ENCODE measurements at places on chromosomes 3 and 15.

GRCh38 chr15:31366169-31366734 lies 39.6 kb downstream of the KLF13 start:
- DNase-seq = peak; percentile 80

GRCh38 chr3:127254033-127254644 lies 33.7 kb downstream of the PRR20G start:
- DNase-seq = no peak

DNA sequence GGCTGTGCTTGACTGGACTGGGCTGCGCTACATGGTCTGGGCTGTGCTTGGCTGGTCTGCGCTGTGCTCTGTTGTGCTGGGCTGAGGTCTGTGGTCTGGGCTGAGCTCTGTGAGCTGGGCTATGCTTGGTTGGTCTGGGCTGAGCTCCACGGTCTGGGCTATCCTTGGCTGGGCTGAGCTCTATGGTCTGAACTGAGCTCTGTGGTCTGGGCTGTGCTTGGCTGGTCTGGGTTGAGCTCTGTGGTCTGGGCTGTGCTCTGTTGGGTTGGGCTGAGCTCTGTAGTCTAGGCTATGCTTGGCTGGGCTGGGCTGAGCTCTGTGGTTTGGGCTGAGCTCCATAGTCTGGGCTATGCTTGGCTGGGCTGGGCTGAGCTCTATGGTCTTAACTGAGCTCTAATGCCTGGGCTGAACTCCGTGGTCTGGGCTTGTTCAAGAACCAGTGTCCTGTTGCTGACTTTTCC lies 92.0 kb downstream of the PLXNA1 start:
- no peak for DNase-seq

GRCh38 chr3:180252683-180253082 lies 215.9 kb upstream of the PEX5L start:
- DNase-seq = no peak

DNA sequence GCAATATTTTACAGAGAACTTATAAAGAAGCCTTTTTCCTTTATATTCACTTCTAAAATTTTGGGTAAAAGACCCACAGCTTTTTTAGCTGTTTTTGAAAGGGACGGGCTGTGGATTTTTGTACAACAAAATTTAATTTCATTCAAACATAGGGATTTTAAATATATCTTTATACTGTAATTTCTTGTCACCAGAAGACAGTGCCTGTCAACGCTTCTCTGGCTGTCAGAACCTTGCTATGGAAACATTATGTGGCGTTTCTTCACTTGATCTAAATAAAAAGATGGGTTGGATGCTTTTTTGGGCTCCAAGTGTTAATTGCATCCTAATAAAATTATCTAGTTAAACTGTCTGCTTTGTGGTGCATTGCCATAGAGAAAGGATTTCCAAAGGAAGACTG lies 635.6 kb upstream of the ALCAM start:
- DNase-seq = no peak

DNA sequence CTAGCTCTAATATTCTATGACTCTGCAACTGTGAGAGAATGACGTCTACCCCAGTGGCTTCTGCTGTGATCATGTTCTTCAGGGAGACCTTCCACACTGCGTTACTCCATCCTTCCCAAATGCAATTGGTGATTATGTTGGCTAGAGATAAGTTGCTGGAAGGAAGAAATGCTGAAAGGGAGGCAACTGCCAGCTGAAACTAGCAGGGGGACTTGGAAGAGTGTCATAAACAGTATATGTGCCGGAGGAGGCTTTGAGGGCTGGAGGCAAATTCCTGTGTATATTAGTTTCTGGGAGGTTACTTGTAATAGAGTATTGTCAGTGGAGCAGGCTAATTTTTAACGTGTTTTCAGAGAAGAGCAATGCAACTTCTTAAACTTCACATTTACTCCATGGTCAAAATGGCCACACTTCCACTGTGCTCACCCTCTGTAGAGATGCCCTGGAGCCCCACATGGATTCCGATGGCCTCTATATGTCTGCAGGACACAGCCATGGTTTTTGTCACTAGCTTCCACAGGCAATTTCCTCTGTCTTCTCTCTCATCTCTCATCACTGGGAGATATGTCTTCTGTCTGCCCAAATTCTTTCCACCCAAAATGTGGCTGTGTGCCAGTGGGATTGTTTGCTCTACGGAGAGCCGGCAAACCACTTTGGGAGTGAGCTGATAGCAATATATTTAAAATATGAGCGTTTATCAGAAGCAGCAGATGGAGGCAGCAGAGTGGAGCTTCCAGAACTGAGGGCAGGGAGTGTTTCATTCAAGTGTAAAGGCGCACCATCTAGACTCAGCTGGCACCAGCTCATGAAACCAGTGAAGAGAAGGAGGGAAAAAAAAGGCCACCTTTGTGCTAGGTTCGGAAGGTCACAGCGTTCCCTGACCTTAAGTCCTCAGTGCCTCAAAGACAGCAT lies 13.3 kb upstream of the CD47 start:
- DNase-seq = peak; percentile 69

- DNase-seq = no peak
Observed at GRCh38 chr15:29008846-29009245, 123.1 kb downstream of the APBA2 start.

- DNase-seq = peak; percentile 35
Observed at GRCh38 chr3:143118630-143119008, 952 bp upstream of the CHST2 start.

DNA sequence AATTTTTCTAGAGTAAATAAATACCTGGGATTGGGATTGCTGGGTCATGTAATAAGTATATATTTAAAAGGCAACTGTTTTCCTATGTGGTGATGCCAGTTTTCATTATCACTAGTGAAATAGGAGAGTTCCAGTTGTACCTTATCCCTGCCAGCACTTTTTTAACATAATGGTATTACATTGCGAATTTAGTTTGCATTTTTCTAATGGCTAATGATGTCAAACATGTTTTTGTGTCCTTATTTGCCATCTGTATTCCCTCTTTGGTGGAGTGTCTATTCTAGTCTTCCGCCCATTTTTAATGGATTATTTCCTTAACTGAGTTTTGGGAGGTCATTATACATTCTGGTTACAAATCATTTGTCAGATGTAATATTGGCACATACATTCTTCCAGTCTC lies 88.3 kb downstream of the GHSR start:
- DNase-seq = no peak

DNA sequence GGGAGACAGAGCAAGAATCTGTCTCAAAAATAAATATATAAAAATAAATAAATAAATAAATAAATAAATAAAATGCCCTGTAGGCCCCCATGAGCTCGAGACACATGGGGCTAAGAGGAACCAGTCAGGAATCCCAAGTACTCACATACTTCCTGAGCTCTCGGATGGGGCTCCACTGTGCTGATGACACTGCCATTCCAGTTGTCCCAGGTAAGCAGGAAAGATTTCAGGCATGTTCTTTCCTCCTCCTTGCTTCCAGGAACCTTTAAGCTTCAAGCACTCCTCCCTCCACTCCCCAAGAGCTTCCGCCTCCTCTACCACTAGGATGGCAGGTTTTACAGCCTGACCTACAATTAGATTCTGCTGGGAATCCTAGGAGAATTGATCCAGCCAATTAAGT lies 113.4 kb downstream of the SLC49A4 start:
- DNase-seq = no peak

GRCh38 chr3:464255-464654 lies 267.7 kb downstream of the CHL1 start:
- no peak for DNase-seq

DNA sequence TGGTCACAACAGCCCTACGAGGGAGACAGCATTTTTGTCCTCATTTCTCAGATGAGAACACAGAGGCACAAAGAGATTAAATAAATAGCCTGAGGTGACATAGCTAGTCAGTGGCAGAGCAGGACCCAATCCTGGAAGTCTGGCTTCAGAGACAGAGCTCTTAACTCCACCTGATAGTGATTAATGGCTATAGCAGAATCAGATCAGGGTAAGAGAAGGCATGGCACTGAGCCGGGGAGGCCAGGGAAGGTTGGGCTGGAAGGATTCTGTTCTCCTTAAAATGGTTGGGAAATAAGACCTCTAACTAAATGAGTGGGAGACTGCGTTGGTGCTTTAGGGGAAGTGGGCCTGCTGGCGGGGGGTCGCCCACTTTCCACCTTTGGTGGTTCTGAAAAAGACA lies 104.5 kb downstream of the VGLL4 start:
- DNase-seq = no peak

GRCh38 chr3:3101660-3102458 lies 8.3 kb downstream of the IL5RA start:
- no peak for DNase-seq

DNA sequence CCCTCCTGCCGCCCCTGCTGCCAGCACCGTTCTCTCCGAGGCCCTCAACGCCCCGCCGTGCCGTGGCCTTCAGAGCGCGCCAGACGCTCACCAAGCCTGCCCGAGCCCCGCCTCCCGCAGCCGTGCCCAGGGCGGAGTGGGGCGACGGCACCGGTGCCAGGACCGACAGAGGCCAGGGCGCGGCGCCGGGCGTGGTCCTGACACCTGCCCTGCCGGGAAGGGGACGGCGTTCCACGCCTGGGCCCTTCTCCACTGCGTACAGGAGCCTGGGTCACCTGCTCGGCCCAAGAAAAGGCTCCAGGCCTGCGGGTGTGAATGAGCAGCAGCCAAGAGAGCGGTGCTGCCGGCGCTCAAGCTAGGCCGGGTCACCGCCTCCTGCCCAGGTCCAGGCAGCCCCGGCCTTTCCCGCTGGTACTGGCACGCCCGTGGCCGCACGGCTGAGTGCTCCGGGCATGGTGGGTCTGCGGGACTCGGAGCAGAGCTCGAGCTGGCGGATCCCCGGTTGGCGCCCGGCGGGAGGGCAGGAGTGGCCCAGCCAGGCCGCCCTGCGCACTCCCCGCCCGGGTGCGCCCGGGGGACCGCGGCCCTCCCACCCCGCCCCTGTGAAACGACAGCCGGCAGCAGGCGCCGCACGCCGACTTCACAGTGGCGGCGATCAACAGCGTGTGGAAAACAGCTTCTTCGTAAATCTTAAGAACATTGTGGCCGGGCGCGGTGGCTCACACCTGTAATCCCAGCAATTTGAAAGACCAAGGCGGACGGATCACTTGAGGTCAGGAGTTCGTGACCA lies 4.2 kb downstream of the OCA2 start:
- peak; percentile 34 for DNase-seq

DNA sequence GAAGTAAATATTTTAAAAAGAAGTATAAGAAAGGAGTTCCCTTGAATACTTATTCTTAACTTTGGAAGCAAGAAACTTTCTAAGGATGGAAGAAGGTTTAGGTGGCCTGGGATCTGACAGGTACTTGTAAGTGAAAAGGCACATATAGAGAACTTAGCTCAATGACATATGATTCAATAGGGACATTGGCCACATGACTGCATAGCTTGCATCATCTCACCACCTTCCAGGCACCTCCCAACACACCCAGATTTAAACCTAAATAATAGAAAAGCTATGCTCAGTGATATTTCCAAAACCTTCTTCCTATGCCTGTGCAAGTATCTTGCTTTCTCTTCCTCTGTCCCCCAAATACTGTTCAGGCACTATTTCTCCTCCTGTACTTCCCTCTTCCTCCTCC lies 4.7 kb upstream of the P2RY1 start:
- DNase-seq = no peak

All from right cardiac atrium (tissue), 5 donors.